Stimulated activated CD4-positive, alpha-beta T cell treated with anti-CD3 and anti-CD28 coated beads, Interleukin-1b, Interleukin-23, amount 100 ng/mL, for 4 hours (primary cell): ENCODE measurements at places on chromosomes 3 and 15.

GRCh38 chr3:62670351-62670750 is 204.9 kb downstream of the CADPS start:
- no peak for DNase-seq

DNA sequence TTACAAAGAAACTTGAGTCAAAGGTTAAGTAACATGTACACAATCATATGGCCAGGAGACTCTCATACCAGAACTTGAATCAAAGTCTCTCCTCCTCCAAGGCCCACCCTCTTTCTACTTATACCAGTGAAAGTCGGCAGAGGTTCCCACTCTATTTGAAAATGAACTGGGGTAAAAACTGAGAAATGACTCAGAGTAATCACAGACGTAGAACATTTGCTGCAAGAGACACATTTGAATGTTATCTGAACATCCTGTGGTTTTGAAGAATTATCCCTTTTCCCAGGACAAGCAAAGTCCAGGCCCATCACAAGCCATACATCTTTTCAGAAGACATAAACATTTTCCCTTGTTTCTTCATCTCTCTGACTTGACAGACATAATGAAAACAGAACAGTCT is 55.8 kb downstream of the SHOX2 start:
- no peak for DNase-seq

DNA sequence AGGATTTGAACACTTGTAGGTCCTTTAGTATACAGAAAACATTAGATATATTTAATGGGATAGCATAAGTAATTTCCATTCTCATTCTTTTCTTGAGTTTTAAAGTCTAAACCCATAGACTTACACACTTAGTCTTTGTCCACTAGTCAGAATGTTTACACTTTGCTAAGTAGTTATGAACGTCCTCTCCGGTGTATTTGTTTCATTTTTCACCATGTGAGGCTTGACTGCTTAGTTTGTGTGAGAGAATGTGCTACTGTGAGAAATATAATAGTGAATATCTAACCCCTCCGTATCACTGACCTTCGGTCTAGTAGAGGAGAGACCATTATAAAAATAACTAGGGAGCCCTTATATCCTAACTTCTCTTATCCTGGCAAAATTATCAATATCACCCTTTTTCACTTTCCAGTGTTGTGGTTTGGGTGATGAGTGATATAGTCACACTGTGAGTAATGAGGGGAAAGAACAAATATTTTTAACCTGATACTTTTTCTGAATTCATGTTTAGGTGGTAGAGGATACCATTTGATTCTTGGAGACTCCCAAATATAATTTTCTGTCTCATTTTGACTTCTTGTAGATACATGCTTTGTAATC is 122.4 kb downstream of the UBE2E2 start:
- DNase-seq, result no peak

DNA sequence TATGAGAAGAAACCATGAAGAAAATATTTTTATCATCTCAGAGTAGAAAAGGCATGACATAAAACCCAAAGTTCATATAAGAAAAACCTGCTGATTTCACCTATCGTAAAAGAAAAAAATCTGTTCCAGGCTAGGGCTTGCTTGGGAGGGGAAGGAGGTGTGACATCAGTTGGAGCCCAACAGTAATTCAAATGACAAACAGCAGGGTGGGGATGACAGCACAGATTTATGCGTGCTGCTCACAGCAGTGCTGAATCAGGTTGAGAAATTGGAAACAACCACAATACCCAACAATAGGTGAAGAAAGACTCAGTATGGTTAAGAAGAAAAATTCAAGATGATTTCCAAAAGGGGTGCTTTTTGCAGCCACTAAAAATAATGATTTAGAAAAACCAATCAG is 172.4 kb downstream of the PDE8A start:
- DNase-seq, result no peak

DNA sequence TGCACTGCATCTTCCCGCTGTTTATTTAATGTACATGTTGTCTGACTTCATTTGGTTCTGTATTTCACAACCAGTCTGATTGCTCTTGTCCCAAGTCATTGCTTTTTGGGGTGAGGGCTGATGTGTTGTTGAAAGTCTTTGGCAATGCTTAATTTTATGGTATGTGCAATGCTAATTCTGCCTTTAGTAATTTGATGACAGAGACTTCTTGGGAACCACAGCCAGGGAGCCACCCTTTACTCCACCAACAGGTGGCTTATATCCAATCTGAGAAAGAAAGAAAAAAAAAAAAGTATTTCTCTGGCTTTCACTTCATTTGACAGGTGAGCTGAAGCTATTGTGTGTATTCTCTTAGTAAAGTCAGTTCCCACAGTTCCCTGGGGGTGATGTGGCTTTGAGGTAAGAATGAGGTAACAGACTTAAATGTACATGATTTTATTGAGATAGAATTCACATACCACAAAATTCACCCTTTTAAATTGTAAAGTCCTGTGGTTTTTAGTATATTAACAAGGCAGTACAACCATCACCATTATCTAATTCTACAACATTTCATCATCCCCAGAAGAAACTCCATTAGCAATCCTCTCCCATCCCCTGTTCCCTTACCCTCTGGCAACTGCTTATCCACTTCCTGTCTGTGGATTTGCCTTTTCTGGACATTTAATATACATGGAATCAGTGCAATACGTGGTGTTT is 97.3 kb downstream of the SLCO3A1 start:
- DNase-seq, result no peak

DNA sequence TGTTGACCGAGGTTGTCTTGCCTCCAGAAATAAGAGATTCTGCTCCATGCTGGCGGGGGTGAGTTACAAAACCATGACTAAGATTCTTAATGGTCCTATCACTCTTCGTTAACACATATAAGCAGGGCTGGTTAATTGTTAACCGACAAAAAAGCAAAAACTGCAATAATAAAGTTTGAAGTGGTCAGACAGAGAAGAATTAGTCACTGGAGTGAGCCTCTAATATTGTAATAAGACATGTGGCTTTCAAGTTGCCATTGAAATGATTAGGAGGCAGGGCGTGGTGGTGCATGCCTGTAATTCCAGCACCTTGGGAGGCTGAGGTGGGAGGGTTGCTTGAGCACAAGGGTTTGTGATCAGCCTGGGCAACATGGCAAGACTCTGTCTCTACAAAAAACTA is 78.4 kb upstream of the NR2F2 start:
- no peak for DNase-seq

GRCh38 chr3:63911873-63912767 is at the start of gene SCAANT1:
Gene SCAANT1 (minus strand): TSS chr3:63912383.
- DNase-seq, result peak; percentile 75

GRCh38 chr3:134276086-134276485 is 25.4 kb upstream of the RYK start:
- no peak for DNase-seq

DNA sequence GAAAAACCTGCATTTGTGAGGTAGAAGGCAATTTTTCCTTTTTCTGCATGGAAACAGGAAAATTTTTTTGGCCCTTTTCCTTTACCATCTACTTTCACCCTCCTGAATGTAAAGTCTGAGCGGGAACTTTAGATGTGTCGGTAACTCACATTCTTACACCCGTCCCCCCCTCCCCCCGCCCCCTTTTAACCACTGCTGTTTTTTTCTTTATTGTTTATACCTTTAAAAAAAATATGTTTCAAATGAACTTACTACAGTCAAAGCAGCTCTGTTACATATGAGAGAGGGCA is 487 bp upstream of the HES1 start:
- no peak for DNase-seq

GRCh38 chr15:51588966-51589365 is 33.6 kb downstream of the DMXL2 start:
- no peak for DNase-seq

- no peak for DNase-seq
Observed at GRCh38 chr3:187665010-187665409, 5.2 kb downstream of the SST start.

DNA sequence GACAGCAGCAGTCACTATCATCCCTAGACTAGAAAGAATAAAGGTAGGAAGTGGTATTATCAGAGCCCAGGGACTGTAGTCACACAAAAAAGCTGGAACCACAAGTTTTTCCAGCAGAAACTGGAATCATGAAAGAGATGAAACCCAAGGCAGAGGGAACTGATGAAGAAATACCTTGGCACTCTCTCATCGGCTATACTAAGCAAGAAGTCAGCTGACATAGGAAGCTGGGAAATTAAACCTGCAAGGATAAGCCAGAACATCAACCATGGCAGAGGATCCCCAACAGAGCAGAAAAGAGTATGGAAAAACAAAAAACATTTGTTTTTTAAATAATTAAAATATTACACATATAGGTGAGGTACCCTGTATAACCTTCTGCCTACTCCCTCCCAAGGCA is 86.5 kb downstream of the AQR start:
- DNase-seq, result no peak

GRCh38 chr3:111152496-111152895 is 80.9 kb downstream of the NECTIN3 start:
- DNase-seq, result no peak

DNA sequence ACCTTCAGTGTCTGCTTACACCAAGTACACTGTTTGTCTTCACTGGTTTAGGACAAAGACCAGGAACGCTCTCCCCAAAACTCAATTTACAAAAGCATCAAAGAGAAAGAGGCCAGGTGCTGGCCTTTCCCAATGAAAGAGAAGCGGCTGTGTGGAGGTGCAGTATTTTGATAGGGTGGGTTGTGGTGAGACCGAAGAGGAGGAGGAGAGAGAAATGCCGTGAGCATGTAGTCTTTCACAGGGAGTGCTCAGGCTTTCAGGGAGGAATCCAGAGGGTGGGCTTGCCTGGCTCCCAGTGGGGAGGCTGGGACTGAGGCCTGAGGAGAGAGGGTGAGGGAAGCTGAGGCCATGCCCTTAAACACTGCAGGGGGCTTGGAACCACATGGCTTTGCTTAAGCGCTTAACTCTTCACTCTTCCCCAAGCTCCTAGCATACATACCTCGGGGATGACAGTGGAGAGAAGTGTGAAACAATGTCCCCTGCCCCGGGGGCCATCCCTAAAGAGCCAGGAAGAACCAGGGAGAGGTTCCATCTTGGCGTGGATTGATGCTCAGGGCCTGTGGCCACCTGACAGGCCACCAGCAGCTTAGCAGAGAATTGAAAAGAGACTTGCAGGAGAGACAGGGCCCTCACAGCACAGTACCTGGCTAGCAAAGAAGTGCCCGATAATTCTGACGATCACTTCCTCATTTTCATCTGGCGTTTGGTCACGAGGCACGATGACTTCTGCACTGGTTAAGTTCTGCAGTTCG is 60.5 kb downstream of the SENP2 start:
- no peak for DNase-seq

GRCh38 chr3:57596495-57597126 is 533 bp downstream of the ARF4 start:
- DNase-seq, result peak; percentile 31

- peak; percentile 34 for DNase-seq
Observed at GRCh38 chr3:102235679-102236078, 199.1 kb upstream of the ZPLD1 start.

DNA sequence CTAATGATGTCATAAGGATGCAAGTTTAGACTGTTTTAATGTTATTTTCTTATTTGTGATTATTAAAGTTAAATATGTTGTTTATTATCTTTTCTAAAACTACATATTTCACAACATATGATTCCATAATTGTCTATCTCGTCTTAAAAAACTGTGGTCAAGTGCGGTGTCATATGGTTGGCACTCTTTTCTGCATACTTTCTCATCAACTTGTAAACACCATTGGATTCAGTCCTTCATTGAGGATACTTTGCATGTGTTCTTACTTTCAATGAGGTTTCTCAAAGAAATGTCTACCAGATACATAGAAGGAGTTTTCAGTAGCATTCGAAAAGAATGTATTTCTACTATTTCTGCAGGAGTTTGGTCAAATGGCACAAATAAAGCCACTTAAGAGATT is 22.0 kb upstream of the ALPK3 start:
- no peak for DNase-seq

- DNase-seq, result no peak
Observed at GRCh38 chr15:23038726-23039142, 635 bp downstream of the TUBGCP5 start.
